ENCODE measurements at places on chromosomes 12 and 14.
A peak's percentile ranks its signal among the peaks of the same experiment; 100 is the strongest.

- DNase-seq: no peak
Measured at GRCh38 chr14:39548358-39548757, 116.1 kb upstream of the FBXO33 start.

DNA sequence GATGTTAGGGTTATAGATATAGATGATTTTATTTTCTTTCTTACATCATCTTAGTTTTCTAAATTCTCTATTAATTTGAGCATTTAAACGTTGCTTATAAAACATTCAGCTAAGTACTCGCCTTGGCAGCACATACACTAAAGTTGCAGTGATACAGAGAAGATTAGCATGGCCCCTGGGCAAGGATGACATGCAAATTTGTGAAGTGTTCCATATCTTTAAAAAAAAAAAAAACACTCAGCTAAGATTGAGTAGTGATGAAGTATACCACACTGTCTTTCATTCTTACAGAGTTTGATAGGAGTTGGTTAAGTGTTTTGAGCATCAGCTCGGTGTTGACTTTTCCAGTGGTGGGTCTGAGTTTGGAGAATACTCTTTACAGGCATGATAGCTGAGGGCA is 72.3 kb downstream of the FRMD6 start:
- DNase-seq: no peak

GRCh38 chr14:66070542-66071319 is 415.4 kb upstream of the CCDC196 start:
- peak; percentile 39 for DNase-seq

- peak; percentile 51 for DNase-seq
Measured at GRCh38 chr12:32107359-32108267, 966 bp downstream of the BICD1 start.

DNA sequence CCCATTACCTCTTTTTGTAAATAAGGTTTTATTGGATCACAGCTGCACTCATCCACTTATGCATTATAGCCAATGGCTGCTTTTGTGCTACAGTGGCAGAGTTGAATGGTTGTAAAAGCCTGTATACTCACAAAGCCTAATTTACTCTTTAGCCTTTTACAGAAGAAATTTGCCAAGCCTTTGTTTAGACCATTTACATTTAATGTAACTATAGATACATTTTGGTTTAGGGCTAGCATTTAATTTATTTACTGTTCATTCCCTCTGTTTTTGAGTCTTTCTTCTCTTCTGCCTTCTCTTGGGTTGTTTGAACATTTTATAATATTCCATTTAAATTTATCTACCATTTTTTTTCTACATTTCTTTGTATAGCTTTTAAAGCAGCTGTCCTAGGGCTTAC is 217.1 kb upstream of the AMIGO2 start:
- DNase-seq: no peak

DNA sequence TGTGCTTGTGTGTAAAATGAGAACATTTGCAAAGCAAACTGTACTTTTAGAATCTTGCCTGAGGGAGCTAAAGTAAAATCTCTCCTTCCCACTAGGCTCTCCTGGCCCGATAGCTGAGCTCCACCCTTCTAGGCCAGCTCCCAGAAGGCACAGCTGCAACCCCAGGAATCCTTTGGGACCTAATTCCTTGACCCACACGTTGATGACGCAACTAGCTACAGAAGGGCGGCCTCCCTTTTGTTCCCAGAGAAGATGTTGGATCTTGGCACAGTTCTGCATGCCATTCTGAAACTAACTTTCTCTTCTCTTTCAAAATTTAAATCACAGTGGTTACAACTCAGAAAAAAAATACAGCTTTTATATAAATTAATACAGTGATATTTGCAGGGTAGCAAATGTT is 268.1 kb downstream of the EGLN3 start:
- DNase-seq: no peak

GRCh38 chr12:15336768-15337553 is 14.7 kb downstream of the PTPRO start:
- DNase-seq: no peak

GRCh38 chr12:76916170-76916540 is 37.3 kb upstream of the CSRP2 start:
- no peak for DNase-seq

DNA sequence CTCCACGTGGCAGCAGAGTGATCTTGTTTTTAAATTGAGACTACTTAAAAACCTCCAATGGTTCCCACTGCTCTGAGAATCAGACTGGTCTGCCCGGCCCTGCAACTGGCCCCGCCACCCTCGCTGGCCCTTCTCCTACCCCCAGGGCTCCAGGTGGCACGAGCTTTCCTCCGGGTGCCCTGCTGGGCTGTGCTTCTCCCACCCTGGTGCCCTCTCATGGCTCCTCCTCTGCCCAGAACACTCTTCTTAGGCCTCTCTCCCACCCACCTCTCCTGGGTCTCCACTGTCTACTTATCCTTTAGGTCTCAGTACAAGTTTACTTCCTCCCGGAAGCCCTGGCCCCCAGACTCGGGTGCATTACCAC is 26.5 kb downstream of the CCDC92 start:
- DNase-seq: no peak

GRCh38 chr12:23751641-23752040 is 197.8 kb downstream of the SOX5 start:
- DNase-seq: no peak

- DNase-seq: no peak
Measured at GRCh38 chr12:89538897-89539296, 13.1 kb upstream of the POC1B start.

GRCh38 chr14:68937471-68938270 is 41.4 kb downstream of the ACTN1 start:
- DNase-seq: no peak

DNA sequence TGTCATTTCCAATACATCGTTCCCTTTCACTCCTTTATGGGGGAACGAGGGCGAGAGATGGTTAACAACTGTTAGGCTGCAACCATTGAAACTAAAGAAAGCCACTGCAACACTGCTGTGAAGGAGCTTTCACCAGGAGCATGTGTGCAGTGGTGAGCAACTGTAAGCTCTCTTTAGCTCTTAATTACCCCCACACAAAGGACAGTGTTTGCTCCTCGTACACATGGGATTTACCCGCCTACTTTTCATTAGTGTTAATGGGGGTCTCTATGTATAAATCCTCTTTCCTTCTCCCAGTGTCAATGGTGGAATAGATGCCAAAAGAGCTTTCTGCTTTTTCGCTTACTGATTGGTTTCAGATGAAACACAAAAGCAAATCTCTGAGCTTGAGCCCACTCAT is 343.1 kb downstream of the FLRT2 start:
- DNase-seq: no peak

- peak; percentile 89 for DNase-seq
Measured at GRCh38 chr14:35336494-35337268, 44.5 kb downstream of the PSMA6 start.

- DNase-seq: no peak
Measured at GRCh38 chr12:104721039-104721405, 237.1 kb downstream of the SLC41A2 start.

GRCh38 chr14:49733836-49734235 is 34.1 kb upstream of the KLHDC2 start:
- DNase-seq: no peak

DNA sequence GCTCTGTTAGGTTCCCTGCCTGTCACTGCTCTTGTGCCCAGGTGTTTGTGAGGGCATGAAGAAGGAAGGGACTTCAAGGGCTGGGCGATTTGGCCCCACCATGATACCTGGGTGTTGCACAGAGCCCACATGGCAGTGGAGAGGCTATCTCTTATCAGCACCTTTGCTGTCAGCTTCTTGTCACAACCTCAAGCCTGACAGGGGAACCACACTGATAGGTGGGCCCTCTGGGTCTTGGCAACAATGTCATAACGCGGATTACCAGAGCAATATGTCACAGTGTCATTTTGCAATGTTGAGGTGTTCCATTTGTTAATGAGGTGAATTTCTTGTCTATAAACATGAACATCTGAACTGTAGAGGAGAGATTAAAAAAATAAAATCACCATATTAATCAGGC is 22.9 kb upstream of the CACNA1C start:
- DNase-seq: no peak

DNA sequence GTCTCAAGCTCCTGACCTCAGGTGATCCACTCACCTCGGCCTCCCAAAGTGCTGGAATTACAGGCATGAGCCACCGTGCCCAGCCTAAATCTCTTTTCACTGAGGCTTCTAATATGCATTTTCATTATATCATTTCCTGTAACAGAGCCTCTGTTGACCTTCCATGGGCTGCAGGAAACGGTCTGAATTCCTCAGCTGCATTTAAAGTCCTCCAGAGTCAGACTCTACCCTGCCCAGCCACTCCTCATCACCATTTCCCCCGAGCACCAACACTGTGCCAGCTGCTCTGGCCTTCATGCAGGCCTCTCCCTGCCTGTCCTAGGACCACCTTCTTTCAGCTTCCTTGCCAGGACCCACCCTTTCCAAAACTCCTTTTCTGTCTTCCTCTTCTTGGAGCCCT is 9.8 kb upstream of the NFKBIA start:
- no peak for DNase-seq

GRCh38 chr12:2805143-2805520 is 7.3 kb upstream of the ITFG2 start:
- no peak for DNase-seq

GRCh38 chr12:2284321-2284813 is 231.6 kb downstream of the CACNA1C start:
- peak; percentile 45 for DNase-seq

GRCh38 chr12:6394398-6394797 is 10.4 kb downstream of the LTBR start:
- DNase-seq: peak; percentile 29

DNA sequence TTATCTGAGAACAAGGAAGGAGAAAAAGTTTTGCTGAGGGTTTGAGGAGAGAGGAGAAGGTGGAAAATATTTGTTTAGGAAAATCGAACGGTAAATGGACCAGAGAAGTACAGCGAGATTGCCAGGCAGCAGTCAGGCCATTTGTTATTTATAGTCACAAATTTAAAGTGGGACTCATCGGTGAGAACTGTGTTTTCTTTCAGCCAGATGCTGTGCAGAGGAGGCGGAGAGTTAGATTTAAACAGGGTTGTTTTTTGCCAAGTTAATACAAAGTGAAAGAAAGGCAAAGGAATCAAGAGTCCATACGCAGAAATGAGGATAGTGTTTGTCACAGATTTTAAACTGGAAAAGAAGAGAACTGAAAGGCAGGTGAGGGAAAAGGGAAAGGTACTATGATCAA is 200.6 kb upstream of the CNOT2 start:
- no peak for DNase-seq

DNA sequence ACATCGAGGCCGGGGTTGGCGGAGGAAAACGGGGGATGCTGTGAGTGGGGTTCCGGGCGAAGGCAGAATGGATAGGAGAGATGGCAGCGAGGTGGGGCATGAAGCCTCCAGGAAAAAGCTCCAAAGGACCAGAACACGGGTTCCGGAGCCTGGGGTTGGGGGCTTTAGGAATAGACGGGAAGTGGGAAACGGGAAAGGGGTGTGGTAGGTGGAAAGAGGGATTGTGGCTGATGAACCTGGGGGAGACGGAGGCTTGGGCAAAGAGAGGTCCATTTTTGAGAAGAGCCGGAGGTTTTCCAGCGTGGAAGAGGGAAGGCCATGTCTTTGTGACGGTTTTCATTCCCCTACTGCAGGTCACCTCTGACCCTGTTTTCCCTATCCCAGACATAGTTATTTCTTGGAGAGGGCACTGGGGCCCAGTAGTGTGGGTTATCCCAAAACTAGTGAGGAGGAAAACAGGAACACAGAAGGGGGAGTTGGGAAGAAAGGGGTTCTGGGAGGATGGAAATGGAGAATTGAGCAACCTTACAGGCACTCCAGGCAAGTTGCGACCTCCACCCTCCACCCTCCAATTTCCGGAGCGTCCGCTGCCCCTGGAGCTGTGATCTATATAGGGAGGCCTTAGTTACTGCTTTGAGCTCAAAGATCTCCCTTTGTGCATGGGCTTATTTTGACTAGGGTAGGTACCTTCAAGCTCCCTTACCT is 1.1 kb downstream of the ATN1 start:
- no peak for DNase-seq

GRCh38 chr14:100131181-100131580 is 28.3 kb downstream of the DEGS2 start:
- no peak for DNase-seq

DNA sequence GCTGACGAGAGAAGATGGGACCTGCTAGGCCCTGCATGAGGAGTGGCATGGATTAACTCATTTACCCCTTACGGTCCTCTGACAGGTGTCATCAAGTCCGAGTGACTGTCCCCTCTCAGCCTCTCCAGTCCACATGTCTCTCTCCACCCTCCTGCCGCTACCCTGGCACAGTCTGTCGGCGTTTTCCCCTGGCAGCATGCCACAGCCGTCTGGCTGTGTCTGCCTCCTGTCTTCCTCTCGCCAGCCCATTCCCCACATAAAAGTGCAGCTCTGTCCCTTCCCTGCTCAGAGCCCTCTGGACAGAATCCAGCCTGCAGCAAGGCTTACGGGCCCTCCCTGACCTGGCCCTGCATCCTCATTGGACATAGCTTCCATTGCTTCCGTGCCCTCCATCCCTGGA is 45.6 kb downstream of the UBE3B start:
- no peak for DNase-seq

DNA sequence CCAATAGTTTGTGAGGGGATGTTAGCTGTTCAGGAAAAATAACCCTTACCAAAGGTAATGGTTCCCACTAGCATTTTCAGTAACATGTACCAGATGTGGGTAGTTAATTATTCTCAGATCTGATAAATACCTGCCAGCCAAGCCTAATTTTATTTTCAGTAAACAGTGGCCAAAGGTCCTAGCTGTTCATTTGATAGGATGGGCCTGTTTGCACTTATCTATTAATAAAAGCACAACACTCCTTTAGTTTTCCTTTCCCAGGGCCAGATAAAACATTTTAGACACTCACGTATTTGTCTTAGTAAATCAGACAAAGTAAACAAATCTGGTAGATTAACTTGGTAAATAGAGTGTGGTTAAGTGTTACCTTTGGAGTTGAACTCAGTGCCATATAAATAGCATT is 345.1 kb downstream of the RAD51B start:
- no peak for DNase-seq

DNA sequence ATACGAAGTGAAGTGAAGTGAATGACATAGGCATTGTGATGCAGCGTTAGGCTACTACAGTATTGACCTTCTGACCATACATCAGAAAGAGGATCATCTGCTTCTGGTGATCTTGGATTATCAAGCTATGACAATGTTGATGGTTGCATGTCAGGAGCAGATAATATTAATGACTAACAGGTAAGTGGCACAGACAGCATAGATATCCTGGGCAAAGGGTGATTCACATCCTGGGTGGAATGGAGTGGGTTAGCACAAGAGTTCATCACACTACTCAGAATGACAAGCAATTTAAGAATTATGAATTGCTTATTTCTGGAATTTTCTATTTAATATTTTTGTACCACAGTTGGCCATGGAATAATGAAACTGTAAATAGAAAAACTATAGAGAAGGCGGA is 397.9 kb upstream of the ATP2B1 start:
- DNase-seq: no peak

Data from suppressor macrophage treated with lipopolysaccharide for 1 hour (primary cell).